ENCODE measurements at places on chromosomes 11 and 22. TPM values are rescaled to one million over a fixed set of nuclear protein-coding genes. Genes with fewer than 3 reads are reported as not detected.

The OR10A4 gene
- not detected for total RNA-seq

The FIBIN gene
- 0.36 TPM for total RNA-seq

The EHF gene
- total RNA-seq: not detected

The RASGRP2 gene
- 0.42 TPM for total RNA-seq

The ARSA gene
- total RNA-seq: 1.8 TPM

The KCNE3 gene
- not detected for total RNA-seq

The CABP7 gene
- total RNA-seq: not detected

The OR51I1 gene
- not detected for total RNA-seq

The CTSF gene
- total RNA-seq: 5.2 TPM

The CCDC73 gene
- 0.02 TPM for total RNA-seq

DNA sequence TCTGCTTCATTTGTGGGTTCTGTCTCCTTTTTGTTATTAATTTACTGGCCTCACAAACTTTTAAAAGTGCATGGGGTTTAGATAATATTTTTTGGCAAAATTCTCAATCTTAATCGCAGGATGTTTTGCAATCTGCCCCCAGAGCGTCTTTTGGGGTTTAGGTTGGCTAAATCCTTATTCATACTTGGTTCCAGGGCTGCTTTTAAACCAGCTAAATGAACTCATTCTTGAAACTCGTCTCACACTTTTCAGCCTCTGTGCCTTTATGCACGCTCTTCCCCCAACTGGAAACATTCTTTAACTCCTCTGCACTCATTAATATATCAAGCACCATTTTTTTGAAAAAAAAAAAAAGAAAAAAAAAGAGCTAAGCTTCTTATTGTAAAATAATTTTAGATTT lies 131.7 kb downstream of the KIF18A start:
- no peak overlapping the region for H3K27ac ChIP-seq
- DNase-seq: no peak

- no peaks in the 10 kb centered on the region for H3K27me3 ChIP-seq
- no peak overlapping the region for H3K27ac ChIP-seq
- H3K36me3 ChIP-seq: no peaks in the 10 kb centered on the region
- no peaks in the 10 kb centered on the region for H3K4me1 ChIP-seq
- DNase-seq: no peak
These were observed 674.7 kb downstream of the NTM start for GRCh38 chr11:132045107-132045506.

DNA sequence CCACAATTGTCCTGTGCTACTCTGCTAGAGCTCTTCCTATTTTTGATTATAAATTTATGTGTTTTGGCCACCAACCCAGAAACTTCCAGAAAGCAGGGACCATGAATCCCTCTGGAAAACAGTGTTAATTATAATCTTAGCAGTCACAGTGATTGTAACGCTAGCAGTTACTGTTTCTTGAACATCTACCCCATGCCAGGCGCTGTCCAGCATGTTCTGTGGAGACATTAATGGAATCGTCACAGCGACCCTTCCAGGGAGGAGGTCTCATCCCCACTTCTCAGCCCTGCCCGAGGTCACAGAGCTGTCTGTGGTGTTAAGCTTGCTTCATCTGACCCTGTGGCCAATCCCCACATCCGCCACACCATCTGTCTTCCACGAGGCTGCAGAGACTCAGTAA lies 13.9 kb upstream of the PNPLA5 start:
- H3K27ac ChIP-seq: no peak overlapping the region
- H3K27me3 ChIP-seq: no peaks in the 10 kb centered on the region
- DNase-seq: no peak
- H3K4me3 ChIP-seq: no peak overlapping the region
- H3K4me1 ChIP-seq: peaks cover 6% of the 10 kb centered on the region

- no peak overlapping the region for H3K27ac ChIP-seq
- H3K36me3 ChIP-seq: no peaks in the 10 kb centered on the region
- no peak for DNase-seq
These were observed 50.9 kb downstream of the IGF2 start for GRCh38 chr11:2088284-2088683.

GRCh38 chr11:108938604-108939003 lies 273.7 kb downstream of the DDX10 start:
- DNase-seq: no peak
- H3K27me3 ChIP-seq: no peaks in the 10 kb centered on the region

- DNase-seq: no peak
- H3K27me3 ChIP-seq: no peaks in the 10 kb centered on the region
- H3K27ac ChIP-seq: no peak overlapping the region
- H3K4me3 ChIP-seq: no peak overlapping the region
- H3K36me3 ChIP-seq: peaks cover 11% of the 10 kb centered on the region
These were observed 3.5 kb downstream of the CLDN5 start for GRCh38 chr22:19520566-19521305.

GRCh38 chr11:70805243-70805642 lies 406.9 kb downstream of the CTTN start:
- H3K27ac ChIP-seq: no peak overlapping the region
- H3K4me1 ChIP-seq: no peaks in the 10 kb centered on the region
- no peak for DNase-seq
- no peak overlapping the region for H3K4me3 ChIP-seq
- no peaks in the 10 kb centered on the region for H3K36me3 ChIP-seq
- no peaks in the 10 kb centered on the region for H3K27me3 ChIP-seq

DNA sequence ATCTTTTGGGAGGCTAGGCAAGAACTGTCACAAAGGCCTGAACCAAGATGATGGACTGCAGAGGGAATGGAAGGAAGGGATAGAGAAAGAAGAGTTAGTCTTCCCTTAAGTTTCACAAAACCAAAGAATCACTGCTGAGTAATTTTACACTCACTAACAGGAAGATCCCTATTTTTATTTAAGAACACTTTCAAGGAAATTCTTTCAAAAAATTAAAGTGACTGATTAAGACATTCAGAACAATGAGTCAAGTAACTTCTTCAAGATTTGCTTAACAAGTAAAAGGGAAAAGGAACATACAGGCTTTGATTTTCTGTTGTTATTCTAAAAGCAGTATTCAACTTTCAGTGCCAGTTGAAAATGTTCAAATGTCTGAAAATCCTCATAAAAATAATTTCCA lies 3.1 kb downstream of the PITPNB start:
- H3K27me3 ChIP-seq: no peaks in the 10 kb centered on the region
- DNase-seq: no peak
- peaks cover 18% of the 10 kb centered on the region for H3K4me1 ChIP-seq
- peaks cover 16% of the 10 kb centered on the region for H3K36me3 ChIP-seq

DNA sequence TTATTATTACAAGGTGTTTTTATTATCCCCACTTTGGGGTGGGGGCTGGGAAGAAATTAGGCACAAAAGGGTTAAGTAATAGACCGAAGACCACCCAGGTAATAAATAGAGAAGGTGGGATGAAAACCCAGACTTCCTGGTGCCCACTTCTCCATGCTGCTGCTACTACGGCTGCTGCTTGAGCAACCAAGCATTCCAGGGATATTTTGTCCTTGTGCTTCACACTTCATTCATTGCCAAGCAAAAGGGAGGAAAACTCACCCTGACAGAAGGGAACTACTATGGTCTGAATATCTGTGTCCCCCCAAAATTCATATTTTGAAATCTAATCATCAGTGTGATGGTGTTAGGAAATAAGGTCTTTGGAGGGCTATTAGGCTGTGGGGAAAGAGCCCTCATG lies 470.9 kb upstream of the API5 start:
- no peak overlapping the region for H3K4me3 ChIP-seq
- no peak overlapping the region for H3K27ac ChIP-seq
- H3K36me3 ChIP-seq: no peaks in the 10 kb centered on the region
- H3K27me3 ChIP-seq: peaks cover 7% of the 10 kb centered on the region

- H3K36me3 ChIP-seq: no peaks in the 10 kb centered on the region
- no peaks in the 10 kb centered on the region for H3K4me1 ChIP-seq
- no peak overlapping the region for H3K27ac ChIP-seq
- no peak for DNase-seq
- no peaks in the 10 kb centered on the region for H3K27me3 ChIP-seq
These were observed 1652.8 kb downstream of the LRRC4C start for GRCh38 chr11:39806652-39807051.

GRCh38 chr11:134975866-134976376 lies 563.9 kb upstream of the B3GAT1 start:
- H3K36me3 ChIP-seq: no peaks in the 10 kb centered on the region
- no peaks in the 10 kb centered on the region for H3K4me1 ChIP-seq
- H3K27ac ChIP-seq: no peak overlapping the region
- H3K27me3 ChIP-seq: no peaks in the 10 kb centered on the region

DNA sequence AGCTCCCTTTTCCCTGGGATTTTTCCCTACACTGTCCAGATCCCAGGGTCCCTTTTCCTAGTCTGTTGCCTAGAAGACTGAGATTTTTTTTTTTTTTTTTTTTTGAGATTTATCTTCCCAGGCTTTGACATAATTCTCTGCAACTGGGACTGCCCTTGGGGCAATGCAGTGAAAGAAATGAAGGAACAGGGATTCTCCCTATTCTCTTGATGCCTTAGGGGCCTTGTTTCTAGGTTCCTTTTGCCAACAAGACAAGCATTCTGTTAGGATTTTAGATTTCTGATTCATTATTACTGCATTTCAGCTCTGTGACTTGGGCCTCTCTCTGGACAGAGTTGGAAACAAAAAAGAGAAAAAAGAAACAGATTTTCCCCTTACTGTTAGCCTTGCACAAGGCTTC lies 47.3 kb downstream of the QSER1 start:
- H3K4me1 ChIP-seq: no peaks in the 10 kb centered on the region
- no peaks in the 10 kb centered on the region for H3K27me3 ChIP-seq
- no peak overlapping the region for H3K4me3 ChIP-seq
- DNase-seq: no peak
- H3K36me3 ChIP-seq: peaks cover 58% of the 10 kb centered on the region

GRCh38 chr22:37427135-37427710 lies at the start of gene ELFN2:
Gene ELFN2, minus strand, starts transcription at chr22:37427479. Its CDS starts 51,945 bp downstream, at chr22:37375534.
- H3K4me3 ChIP-seq: no peak within 1 kb of the TSS
- peaks cover 19% of the 10 kb centered on the region for H3K27me3 ChIP-seq
- no peak for DNase-seq
- peaks cover 20% of the 10 kb centered on the region for H3K4me1 ChIP-seq
- H3K36me3 ChIP-seq: no peaks in the 10 kb centered on the region

- no peaks in the 10 kb centered on the region for H3K27me3 ChIP-seq
- peaks cover 9% of the 10 kb centered on the region for H3K4me1 ChIP-seq
- no peak for DNase-seq
- no peak overlapping the region for H3K4me3 ChIP-seq
These were observed 30.5 kb upstream of the GCAT start for GRCh38 chr22:37777122-37777687.

GRCh38 chr11:11247086-11247485 lies 106.0 kb downstream of the CSNK2A3 start:
- no peaks in the 10 kb centered on the region for H3K27me3 ChIP-seq
- no peak overlapping the region for H3K27ac ChIP-seq
- no peak for DNase-seq
- no peak overlapping the region for H3K4me3 ChIP-seq

DNA sequence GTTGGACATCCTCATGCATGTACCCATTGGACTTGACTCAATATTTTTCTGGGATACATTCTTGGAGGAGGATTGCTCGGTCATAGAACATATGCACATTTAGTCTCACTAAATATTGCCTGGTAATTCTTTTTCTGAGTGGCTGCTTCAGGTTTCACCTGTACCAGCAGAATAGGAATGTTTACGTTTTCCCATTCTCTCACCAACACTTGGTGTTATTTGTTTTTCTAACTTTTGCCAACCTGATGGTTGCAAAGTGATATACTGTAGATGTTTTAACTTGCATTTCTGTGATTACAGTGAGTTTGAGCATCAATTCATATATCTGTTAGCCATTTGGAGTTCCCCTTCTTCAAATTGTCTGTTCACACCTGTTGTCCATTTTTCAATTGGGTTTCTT lies 1.3 kb upstream of the MRGPRD start:
- no peaks in the 10 kb centered on the region for H3K27me3 ChIP-seq
- H3K36me3 ChIP-seq: no peaks in the 10 kb centered on the region
- no peaks in the 10 kb centered on the region for H3K4me1 ChIP-seq
- no peak for DNase-seq

DNA sequence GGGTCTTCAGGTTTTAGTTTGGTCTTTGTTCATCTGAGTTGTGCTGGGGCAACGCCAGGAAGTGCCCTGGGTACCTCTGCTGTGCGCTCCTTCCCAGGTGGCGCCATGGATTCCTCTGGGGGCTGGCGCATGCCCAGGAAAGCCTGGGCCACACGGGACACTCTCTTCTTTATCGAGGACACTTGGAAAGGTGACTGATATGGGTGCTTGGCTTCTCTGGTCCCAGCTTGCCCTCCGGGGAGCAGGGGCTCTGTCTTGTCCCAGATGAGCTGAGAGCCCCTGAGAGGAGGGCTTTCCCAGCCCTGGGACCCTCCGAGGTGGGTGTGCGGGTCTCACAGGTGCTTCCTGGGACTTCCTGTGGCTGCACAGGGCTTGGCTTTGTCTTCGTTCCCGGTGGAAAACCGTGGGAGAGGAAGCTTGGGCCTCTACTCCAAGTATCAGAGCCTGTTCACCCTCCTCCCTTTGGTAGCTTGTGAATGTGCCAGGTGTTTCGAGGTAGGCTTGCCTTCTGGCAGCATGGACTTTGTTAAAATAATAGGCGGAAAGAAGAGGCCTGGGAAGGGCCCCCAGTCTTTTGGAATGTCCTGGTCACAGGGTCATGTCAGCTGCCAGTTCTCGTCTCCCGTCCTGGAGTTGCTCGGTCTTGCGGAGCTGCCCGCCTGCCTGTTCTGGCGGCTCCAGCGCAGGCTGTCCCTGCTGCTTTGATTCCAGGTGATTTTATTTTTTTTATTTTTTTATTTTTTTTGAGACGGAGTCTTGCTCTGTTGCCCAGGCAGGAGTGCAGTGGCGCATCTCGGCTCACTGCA lies 10.1 kb upstream of the NEAT1 start:
- peak overlapping the region; percentile 54 for H3K27ac ChIP-seq
- DNase-seq: peak; percentile 58
- H3K27me3 ChIP-seq: no peaks in the 10 kb centered on the region

DNA sequence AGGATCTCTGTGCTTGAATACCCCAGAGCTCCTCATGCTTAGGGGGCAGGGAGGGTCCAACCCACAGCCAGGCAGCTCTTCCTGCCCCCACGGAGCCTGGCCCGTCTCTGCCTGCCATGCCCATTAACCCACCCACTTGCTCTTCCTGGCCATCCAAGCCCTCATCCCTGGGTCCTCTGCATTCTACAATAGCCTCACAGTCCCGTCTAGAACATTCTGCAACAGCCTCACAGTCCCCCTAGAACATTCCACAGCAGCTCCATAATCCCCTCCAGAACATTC lies 15.1 kb downstream of the TSPAN32 start:
- H3K27me3 ChIP-seq: no peaks in the 10 kb centered on the region
- no peaks in the 10 kb centered on the region for H3K36me3 ChIP-seq
- no peak overlapping the region for H3K4me3 ChIP-seq
- H3K4me1 ChIP-seq: no peaks in the 10 kb centered on the region
- DNase-seq: no peak

GRCh38 chr22:39374801-39375200 lies 24.8 kb upstream of the TAB1 start:
- H3K4me3 ChIP-seq: no peak overlapping the region
- H3K27me3 ChIP-seq: no peaks in the 10 kb centered on the region
- H3K4me1 ChIP-seq: no peaks in the 10 kb centered on the region
- no peak overlapping the region for H3K27ac ChIP-seq
